Activated CD4-positive, alpha-beta T cell treated with anti-CD3 and anti-CD28 coated beads, Interleukin-2, amount 50 U/mL, for 48 hours (primary cell): ENCODE measurements at places on chromosomes 2 and 18.

- no peak for DNase-seq
Observed at GRCh38 chr2:2704428-2705090, 373.5 kb upstream of the MYT1L start.

DNA sequence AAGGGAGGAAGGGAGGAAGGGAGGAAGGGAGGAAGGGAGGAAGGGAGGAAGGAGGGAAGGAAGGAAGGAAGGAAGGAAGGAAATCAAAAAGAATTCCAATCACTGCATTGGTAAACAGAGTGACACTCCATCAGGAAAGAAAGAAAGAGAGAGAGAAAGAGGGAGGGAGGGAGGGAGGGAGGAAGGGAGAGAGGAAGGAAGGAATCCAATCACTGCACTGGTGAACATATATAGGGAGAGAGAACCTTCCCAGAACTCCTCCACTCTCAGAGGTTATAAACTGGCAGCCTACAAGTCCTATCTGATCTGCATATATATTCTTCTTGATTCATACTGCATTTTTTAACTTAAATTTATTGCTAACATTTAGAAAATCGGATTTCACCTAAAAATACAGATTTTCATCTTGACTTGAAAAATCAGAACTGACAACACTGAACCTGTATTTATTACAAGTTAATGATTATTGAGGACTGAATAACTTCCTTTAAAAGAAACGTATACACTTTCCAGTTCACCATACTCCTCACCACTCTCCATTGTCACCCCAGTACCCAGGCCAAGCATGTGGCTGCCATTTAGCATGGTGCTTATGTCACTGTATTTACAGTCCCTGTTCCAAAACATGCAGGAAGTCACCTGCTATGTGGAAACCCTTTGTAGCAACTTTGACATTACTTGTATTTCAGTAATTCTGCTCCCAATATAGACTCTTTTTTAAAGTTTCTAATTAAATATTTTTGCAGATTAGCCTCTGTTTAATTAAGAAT, 83.5 kb downstream of the ANTXR1 start:
- DNase-seq, result no peak

DNA sequence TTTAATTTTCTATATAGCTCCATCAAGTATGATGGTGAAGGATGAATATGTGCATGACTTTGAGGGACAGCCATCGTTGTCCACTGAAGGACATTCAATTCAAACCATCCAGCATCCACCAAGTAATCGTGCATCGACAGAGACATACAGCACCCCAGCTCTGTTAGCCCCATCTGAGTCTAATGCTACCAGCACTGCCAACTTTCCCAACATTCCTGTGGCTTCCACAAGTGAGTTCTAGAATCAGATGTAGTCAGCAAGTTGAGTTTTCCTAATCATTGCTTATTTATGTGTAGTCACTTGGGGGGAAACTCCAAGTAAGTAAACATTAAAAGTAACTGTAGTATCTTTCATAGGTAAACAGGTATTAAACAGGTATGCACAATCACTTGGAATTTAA, 24.8 kb downstream of the SMAD4 start:
- no peak for DNase-seq

GRCh38 chr2:151459358-151459757, 49.7 kb downstream of the RIF1 start:
- DNase-seq, result no peak

DNA sequence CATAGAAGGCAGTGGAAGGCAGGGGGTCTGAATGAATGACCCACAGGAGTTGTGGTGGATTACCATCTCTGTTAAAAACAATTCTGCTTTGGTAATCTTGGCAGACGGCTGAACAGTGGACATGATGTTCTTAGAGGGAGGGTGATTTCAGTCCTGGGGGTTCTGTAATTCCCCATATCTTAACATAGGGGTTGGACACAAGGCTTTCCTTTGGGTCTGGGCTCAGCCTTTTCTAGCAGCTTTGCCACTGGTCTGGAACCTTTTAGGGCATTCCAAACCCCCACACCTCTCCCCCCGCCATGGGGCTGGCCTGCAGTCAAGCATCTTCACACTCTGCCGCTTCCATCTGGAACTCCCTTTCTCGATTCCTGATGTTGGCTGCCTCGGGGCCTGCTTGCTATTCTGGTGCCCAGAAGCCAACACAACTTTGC, 50.3 kb downstream of the RPL37A start:
- no peak for DNase-seq

- DNase-seq, result no peak
Observed at GRCh38 chr2:159140070-159140769, 146.3 kb downstream of the WDSUB1 start.

DNA sequence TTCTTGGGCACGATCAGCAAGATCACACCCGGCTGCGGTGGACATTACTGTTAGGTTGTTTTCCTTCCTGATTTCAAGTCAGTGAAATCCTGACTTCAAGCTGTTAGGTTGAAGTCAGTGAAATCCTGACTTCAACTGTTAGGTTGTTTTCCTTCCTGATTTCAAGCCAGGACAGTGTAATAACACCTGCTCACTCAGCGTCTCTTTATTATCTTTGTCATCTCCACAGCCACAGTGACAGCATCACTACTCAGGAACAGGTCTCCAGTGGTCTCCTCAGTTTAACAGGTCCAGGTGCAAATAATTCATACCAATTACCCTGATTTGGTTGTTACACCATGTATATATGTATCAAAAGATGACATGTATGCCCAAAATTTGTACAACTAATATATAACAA, 208.1 kb upstream of the REG3G start:
- no peak for DNase-seq

DNA sequence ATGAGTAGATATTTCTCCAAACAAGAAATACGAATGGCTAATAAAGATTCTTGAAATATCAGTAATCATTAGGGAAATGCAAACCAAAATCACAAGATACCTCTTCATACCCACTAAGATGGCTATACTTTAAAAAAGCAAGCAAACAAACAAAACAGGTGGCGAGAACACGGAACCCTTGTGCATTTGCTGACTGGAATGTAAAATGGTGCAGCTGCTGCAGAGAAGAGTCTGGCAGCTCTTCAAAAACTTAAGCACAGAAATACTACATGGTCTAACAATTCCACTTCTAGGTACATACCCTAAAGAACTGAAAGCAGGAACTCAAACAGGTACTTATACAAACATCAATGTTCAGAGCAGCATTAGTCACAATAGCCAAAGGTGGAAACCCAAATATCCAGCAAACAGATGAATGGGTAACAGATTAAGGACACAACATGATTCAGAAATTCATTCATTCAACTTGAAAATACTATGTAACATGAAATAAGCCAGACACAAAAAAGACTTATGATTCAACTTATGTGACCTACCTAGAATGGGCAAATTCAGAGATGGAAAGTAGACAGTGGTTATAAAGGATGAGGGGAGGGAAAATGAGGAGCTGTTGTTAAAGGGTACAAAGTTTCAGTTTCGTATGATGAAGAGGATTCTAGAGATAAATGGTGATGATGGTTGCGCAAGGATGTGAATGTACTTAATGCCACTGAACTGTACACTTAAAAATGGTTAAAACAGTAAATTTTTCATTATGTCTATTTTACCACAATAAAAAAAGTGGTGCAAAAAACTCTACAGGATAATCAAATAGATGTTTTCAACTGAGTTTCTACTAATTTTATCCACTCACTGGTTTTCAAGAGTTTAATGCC, 26.9 kb upstream of the GPR75 start:
- DNase-seq, result no peak

DNA sequence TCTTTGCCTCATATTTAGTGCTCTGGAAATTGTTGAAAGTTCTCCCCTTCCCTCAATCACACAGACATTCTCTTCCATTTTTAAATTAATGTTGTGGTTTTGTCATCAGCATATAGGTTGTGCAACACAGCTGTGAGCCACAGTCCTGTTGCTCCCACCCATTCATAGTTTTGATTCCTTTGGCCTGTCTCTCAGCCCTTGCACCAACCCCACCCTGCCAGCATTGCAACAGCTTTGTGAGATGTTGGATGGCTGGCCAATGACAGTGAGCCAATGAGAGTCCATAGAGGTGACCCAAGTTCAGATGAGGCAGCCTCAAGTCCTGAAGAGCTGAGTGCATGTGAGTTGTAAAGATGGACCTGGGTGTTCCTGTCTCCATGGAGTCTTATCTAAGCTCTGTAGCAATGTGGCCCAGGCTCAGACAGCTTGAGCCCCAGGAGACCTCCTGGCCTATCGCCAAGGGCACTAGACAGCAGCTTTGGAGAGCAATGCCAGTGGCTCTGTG, 775.5 kb downstream of the RNF144A start:
- no peak for DNase-seq

DNA sequence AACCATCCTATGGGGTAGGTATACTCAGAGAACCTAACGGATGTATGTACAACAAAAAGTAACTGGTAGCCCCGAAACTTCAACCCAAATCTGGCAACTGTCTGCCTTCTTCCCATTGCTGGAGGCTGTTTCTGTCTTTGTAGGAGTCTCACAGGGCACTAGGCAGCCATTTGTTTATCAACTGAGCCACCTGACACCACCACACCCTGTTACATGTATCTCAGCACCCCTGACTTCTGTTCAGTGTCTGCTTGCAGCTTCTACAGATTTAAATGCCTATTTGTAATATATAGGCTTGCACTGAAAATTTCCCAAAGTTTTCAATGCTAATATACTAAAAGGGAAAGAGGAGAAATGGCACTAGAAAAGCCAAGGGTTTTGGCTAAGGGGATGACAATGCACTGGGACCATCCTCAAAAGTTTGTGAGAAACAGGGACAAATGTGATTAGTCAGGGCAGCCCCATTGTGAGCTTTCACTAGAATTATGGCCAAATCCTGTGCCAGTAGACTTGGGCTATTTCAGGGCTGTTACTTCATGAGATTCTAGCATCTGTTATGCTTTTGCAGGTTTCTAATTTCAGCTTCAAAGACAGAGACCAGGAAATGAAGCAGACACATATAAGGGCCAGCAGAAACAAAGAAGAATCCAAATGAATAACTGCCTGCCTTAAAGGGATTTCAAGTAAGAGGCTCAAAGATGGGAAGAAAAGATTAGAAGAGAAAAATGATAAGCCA, 103.3 kb downstream of the MYO5B start:
- DNase-seq, result no peak

DNA sequence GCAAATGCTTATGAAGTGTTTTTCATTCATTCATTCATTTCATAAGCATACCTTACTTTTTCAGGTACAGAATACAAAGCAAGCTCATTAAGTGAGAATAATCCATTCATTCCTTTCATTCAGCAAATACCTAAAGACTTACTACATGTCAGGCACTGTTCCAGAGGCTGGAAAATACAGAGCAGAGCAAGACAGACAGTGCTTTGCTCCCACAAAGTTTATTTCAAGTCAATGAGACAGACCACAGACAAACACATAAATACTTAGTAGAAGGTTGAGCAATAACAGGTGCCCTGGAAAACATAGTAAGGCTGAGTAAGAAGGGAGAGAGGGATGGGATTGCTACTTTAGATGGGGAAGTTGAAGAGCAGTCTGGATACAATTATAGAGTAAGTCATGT, 309.8 kb downstream of the C1D start:
- DNase-seq, result no peak

DNA sequence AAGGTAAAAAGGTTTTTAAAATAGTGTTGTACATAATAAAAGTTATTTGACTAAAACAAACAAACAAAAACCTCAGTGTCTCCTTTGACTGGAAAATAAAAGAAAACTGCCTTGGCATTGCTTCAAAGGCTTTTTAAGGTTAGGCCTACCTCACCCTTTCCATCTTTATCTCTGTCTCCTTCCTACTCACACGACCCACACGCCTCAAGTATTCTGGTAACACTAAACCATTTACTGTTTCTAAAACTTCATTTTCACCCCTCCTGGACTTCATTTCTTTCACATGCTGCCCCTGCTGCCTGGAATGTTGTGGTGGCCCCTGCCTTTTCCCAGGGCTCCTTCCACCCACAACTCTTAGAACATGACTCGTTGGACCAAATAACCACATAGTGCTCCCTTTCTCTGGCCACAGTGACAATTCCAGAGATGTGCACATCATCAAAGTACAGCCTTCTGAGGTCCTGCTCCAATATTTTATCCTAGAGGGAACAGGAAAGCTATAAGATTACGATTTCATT, 54.0 kb downstream of the ERBB4 start:
- DNase-seq, result no peak

DNA sequence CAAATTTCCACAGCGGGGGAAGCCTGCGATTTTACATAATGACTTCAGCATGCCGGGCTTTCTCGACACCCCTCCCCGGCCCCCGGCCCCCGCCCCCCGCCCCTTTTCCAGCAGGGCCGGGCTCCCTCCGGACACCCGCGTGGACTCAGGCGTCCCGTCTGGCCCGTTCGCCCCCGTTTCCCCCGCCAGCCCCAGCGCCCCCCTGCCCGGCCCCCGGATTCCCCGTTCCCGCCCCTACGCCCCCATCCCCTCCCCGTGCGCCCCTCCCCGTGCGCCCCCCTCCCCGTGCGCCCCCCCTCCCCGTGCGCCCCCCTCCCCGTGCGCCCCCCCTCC, 456 bp upstream of the NFATC1 start:
- DNase-seq, result no peak

- DNase-seq, result no peak
Observed at GRCh38 chr2:98805412-98806171, 74.7 kb upstream of the MGAT4A start.

DNA sequence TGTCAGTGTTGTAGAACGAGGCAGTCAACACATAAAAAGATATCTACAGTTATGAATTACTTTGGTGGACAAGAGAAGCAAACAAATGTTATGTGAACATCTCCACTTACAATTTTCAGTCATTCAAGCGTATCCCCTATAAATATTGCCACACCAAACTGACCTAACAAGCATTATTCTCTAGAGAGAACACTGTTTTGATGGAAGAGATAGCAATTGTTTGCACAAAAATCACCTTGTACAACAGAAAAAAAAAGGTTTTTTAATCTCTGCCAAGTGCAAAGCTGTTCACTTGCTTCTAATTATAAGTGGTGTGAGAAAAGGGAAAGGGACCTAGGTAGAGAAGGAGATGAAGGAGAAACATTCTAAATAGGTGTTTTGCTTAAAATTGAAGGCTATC, 33.8 kb downstream of the PID1 start:
- no peak for DNase-seq

GRCh38 chr18:78981989-78982620, 2.5 kb downstream of the SALL3 start:
- DNase-seq, result no peak

DNA sequence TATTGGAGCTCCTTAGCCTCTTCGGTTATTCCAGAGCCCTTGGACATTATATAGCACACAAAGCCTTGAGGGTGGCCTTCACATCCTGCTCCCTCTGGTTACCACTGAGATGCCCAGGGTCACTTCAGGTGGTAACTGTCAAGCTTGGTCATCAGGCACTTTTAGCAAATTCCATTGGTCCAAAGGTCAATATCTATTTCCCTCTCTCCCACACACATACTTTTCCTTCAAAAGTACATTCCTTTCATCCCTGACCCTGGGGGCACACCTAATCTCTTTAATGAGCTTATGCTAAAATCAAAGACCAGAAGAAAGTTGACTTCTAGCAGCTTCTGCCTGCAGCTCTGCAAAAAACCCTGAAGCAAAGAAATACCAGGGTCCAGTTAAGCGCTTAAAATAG, 172.0 kb upstream of the NRP2 start:
- no peak for DNase-seq

GRCh38 chr18:50473881-50474280, 86.0 kb upstream of the MAPK4 start:
- no peak for DNase-seq
